ENCODE measurements at places on chromosomes 5 and 9.

GRCh38 chr9:93295031-93295430 lies 111.1 kb downstream of the WNK2 start:
- no peak for DNase-seq

GRCh38 chr5:172104021-172104420 lies 84.0 kb downstream of the STK10 start:
- DNase-seq = no peak

DNA sequence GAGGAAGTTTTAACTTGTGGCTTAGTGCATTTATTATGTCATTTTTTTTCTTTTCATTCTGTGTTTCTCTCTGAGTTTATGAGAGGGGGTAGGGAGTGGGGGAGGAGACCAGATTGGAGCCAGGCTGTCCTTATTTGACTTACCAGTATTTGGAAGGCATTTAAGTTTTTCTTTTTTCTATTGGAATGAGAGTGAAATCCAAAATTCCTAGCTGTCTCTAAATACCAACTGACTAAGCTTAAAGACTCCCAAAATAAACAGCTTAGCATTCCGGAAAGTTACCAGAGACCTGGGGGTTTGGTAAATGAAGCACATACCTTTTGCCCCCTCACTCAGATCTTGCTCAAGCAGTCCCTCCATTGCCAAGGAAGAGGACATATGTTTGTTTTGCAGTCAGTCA lies 581.9 kb upstream of the BRINP1 start:
- DNase-seq = no peak

DNA sequence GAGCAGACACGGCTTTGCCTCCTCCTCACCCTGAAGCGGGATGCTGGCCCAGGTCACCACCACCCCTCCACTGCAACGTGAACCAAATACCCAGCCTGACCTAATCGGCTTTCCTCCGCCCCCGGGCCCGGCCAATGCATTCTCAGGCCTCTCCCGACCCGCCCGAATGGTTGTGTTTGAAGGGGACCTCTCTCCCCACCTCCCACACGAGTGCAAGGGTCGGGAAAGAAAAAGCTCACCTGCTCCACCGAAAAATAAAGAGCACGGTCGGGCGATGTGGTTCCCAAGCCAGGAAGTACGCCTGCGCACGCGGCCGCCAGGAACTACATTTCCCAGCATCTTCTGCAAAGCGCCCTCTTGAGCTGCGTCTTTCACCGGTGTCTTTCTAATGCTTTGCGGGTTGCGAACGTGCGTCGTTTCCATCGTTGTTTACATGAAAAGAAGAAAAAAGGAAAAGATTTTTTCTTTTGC lies at the start of gene ZNF883:
Gene ZNF883, minus strand, starts transcription at position 282 of the 471 bp plus-strand sequence.
- DNase-seq = peak; percentile 26

GRCh38 chr5:160699301-160699700 lies 152.7 kb downstream of the ATP10B start:
- no peak for DNase-seq

- DNase-seq = no peak
Observed at GRCh38 chr5:28012538-28012937, 974.2 kb upstream of the CDH9 start.

GRCh38 chr5:134090522-134090921 lies 24.0 kb upstream of the TCF7 start:
- peak; percentile 36 for DNase-seq

- DNase-seq = no peak
Observed at GRCh38 chr9:76424491-76424890, 30.3 kb upstream of the RFK start.

- no peak for DNase-seq
Observed at GRCh38 chr9:116073826-116074225, 79.8 kb upstream of the PAPPA start.

- no peak for DNase-seq
Observed at GRCh38 chr5:41511241-41511640, 840 bp upstream of the PLCXD3 start.

DNA sequence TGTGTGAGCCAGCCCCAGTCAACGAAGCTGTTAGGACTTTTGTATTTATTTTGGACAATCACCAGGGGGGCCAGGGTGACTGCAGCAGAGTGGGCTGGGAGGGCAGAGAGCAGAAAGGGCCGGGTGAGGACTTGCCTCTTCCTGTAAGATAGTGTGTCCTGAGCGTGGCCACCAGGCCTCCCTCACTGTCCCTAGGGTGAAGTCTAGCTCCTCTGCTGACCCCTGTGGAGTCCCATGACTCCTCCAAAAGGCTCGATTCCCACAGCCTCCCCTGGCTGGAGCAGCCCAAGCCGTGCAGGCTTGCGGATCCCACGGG lies 147.8 kb downstream of the RXRA start:
- DNase-seq = no peak

GRCh38 chr5:139514486-139514856 lies 31.9 kb upstream of the STING1 start:
- DNase-seq = no peak

DNA sequence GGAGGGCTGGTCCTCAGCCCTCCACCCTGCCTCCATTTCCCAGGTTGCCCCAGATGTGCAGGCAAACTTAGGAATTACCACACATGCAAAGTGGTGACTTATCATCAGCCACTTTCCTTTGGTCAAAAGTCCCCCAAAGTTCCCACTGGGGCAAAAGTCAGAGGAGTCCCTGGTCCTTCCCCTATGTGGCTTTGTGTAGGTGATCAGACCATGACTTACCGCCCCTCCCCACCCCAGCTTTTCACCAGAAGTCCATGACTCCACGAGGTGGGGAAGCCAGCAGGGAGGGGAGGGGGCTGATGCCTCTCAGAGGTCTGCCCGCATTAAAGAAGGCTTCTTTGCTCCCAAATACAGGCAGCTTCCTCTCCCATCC lies 5.8 kb downstream of the TRAF1 start:
- DNase-seq = peak; percentile 60

DNA sequence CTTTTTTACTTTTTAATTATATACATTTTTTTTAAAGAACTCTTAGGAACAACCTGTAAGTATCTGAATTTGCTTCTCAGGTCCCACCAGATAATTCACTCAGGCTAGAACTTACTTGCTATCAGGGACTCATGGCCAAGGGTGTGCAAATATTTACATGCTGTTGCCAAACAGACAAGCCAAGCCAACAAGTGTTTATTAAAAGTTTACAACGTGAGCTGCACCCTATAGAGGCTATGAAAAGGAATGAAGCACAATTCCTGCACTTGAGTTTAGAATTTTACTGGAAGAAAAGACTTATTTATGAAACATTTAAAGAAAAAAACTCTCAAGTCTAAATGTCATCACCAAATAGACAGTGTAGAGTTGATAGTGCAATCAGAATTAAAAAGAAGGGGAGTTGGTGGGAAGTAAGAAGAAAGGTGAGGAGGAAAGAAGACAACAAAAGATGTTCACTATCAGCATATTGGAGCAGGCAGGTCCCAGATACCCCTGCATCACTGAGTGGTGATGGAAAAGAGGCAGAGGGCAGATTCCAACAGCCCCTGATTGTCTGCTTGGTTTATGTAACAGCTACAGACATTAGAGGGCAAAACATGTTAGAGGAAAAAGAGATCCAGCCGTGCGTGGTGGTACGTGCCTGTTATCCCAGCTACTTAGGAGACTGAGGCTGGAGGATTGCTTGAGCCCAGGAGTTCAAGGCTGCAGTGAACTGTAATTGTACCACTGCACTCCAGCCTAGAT lies 32.8 kb downstream of the SH3RF2 start:
- DNase-seq = no peak

- no peak for DNase-seq
Observed at GRCh38 chr5:169395136-169395535, 94.2 kb upstream of the SLIT3 start.

- no peak for DNase-seq
Observed at GRCh38 chr5:143245929-143246561, 157.4 kb downstream of the NR3C1 start.

GRCh38 chr9:129994882-129995281 lies 48.1 kb downstream of the FNBP1 start:
- no peak for DNase-seq

DNA sequence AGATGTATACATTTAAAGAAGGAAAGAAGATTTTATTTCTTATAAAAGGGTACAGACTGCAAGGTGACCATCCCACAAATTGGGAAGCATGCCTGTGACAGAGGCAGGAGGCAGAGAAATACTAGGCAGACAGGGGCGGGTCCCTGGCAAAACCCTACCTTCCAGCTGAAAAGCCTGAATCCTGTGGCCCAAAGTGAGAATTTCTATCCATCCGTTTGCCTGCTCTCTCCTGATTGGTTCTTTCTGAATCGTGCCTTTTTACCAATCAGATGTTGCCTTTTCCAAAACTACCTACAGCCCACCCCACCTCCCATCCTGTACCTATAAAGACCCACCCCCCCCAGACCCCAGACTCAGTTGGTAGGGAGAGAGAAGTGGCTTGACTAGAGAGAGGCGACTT lies 3.4 kb upstream of the SH3GLB2 start:
- DNase-seq = no peak

- no peak for DNase-seq
Observed at GRCh38 chr9:80204054-80204453, 632.3 kb downstream of the TLE4 start.

DNA sequence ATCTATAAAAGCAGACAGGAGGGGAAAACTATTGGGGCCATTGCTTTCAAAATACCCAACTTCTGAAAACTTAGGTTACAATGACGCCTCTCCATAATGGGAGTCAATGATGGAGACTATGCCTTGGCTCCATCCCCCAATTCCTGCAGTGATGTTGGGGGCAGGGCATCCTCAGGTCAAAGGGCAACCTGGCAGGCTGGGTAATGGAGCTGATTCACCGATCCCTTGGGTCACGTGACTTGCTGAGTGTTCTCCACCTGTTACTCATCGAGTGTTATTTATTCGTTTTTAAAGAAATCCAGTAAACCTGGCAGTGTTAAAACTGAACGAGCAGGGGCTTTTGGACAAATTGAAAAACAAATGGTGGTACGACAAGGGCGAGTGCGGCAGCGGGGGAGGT lies 244.4 kb downstream of the FAM114A2 start:
- no peak for DNase-seq

- no peak for DNase-seq
Observed at GRCh38 chr9:80875947-80876346, 813.4 kb downstream of the TLE1 start.

- no peak for DNase-seq
Observed at GRCh38 chr9:76020652-76021051, 130.2 kb downstream of the PCSK5 start.

DNA sequence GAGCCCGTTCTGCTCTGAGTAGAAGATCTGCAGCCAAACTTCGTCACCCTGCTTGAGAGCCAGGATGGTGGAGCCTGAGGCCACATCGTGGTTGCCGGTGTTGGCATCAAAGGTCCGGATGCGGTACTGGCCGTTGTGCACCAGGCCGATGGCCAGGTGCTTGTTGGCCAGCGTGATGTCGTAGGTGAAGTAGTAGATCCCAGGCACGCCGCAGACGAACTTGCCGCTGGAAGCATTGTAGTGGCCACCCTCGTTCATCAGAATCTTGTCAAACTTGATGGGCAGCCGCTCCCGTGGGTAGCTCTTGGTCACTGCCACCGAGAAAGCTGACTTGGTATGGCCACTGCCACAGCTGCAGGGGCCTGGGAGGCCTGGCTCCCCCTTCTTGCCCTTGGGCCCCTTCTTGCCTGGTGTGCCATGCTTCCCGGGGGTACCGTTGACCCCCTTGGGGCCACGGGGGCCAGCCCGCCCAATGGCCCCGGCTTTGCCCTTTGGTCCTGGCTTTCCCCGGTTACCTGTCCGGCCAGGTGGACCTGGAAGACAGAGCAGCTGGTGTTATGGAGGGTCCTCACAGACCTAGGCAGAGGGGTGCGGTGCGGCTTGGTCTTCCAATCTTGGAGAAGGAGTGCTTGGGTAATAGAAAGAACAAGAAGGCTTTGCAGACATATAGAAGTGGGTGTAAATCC lies 21.0 kb downstream of the C1QTNF2 start:
- no peak for DNase-seq

- DNase-seq = no peak
Observed at GRCh38 chr5:10695055-10695649, 65.9 kb downstream of the DAP start.

GRCh38 chr9:133355881-133356357 lies 368 bp downstream of the SURF1 start:
- DNase-seq = peak; percentile 11

- no peak for DNase-seq
Observed at GRCh38 chr9:121222524-121223171, 21.0 kb upstream of the RAB14 start.

- DNase-seq = no peak
Observed at GRCh38 chr5:68450245-68450852, 234.8 kb downstream of the PIK3R1 start.

DNA sequence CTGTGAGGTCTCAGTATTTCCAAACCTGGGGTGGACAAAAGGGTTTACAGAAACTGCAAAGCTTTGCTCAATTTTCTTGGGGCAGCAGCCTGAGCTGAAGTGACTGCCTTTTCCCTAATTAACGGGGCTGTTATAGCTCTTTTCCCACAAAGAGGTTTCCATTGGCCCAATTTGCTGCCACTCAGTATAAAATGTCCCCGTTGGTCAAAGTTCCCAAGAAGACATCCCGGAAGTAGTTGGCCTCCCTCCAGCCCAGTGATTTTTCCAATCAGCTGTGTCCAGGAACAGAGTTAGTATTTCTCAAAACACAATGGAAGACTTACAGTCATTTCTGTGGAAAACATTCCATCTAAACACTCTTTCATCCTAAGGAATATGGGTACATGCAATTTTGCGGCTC lies 643.6 kb downstream of the ACTL7B start:
- no peak for DNase-seq

DNA sequence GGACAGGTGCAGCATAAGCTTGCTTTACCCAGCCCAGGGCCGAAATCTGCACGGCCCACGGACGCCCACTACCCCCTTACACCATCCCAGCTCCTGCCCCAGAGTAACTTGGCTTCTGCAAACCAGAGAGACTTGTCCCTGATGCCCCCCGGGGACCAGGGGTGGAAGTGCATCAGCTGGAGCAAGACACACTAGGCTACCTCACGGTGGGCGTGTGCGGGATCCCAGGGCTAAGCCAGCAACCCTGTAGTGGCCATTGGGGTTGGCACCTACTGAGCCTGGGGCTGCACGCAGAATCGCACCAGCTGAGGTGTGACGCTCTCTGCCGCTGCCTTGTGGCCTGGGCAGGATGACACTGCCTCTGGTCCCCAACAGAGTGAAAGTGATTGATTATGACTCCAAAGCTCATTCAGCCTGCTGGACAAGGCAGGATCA lies 6.1 kb upstream of the ZNF79 start:
- DNase-seq = peak; percentile 47

DNA sequence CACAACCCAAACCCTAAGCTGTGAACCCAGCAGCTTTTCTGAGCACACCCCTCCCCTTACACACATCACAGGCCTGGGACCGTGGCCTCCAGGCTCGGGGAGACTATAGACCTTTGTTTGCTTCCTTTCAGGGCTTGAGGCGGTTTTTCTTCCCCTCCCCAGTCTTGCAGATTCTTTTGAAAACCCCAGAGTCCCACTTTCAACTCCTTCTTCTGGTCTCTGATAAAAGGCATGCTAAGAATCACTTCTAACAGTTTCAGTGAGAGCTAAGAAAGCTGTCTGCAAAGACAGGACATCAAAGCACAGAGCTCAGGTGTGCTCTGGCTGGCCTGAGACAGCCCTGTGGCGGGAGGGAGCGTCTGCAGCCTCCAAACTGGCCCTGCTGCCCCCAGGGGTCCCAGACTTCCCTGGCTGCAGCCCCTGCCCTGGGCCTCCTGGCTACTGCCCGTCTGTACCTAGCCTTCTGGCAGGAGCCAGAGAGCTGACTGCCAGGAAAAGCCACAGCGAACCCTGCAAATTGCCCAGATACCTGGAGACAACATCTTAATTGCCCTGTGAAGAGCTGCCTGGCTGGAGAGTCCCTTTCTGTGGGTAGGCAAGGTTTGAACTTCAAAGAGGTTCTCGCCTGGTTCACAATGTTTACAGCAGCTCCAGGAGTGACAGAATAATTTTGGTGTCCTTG lies 138.9 kb downstream of the GADD45G start:
- peak; percentile 25 for DNase-seq

Data from stimulated activated CD4-positive, alpha-beta T cell treated with anti-CD3 and anti-CD28 coated beads, Interleukin-4, amount 100 ng/mL, for 24 hours (primary cell).